ENCODE measurements at places on chromosomes 5 and 9.

DNA sequence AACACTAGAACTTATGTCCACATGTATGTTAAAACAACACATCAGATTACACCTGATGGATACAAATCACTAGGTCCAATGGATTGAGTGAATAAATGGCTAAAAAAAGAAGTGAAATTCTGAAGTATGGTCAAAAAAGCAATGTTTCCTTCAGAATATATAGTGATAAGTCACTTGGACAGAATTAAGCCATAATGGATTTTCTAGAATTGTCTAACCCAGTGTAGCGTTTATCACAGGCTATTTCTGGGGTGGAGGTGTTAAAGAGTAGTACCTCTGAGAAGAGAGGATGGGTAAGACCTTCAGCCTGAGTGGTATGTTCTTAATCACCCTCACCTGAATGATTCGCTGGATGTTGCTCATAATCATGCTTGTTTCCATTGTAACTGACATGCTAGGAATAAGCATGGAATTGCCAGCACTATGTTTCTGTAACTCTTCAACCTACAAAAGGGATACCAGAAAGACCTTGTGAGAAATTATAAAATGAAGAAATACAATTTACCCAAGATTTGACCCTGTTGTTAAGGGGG is 33.2 kb downstream of the SLC31A2 start:
- no peak for DNase-seq

DNA sequence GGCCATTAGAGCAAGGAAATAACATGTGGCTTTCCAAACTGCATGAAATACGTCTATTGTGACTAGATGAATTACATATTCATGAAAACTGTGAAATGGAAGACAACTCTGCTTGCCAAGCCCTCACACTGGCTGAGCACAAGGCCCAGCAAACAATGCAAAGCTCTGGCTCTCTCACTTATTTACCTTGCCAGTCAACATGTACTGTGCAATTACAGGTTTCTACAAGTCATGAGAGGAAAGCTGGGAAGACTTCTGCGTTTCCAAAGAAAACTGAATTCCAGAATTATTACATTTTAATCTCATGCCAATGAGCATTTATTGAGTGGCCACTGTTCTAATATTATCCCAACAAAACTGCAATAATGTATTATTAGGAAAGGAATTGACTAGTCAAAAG is 12.1 kb upstream of the C5orf63 start:
- DNase-seq: no peak

DNA sequence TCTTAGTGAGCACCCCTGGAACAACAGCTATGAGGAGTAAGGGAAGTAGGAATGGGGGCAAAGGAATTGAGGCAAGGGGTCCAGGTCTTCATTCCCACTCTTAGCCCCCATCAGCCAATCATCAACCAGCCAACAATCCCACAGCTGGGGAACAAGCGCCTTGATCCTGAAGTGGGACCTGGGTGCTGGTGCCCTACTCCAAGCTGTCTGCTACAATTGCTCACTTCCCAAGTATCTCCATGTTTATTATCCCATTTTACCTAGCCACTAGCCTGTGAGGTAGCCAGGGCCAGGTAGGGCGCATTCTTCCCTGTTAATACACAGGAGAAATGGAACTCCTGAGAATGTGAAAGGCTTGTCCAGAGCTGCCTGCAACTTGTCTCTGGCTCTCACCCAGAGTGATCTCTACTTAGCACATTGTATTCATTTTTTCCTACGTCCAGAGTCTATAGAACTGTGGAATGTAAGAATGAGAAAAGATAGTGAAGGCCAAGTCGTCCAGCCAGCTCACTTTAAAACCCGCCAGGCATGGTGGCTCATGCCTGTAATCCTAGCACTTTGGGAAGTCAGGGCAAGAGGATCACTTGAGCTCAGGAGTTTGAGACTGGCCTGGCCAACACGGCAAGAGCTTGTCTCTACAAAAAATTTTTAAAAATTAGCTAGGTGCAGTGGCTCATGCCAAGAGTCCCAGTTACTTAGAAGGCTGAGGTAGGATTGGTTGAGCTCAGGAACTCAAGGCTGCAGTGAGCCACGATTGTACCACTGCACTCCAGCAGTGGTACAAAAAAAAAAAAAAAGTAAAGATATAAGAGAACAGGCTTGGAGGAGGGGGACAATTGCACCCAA is 6.2 kb upstream of the DNAJC18 start:
- no peak for DNase-seq

DNA sequence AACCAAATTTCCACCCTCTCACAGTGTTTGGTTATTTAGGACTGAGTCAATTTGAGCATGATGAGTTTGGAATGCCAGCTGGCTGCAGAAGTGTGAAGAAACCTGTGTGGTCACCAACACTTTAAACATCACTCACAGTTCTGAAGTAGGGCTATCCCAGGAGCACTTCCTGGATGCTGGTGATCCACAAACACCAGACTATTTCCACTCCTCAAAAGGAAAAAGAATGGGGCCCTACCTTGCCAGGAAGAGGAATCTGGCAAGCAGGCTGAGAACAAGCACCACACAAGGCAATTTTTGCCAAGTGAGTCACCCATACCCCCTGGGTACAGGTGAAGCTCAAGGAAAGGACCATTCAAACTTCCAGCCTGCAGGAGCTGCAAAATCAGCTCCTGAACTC is 294.2 kb upstream of the PTGER4 start:
- DNase-seq: no peak

DNA sequence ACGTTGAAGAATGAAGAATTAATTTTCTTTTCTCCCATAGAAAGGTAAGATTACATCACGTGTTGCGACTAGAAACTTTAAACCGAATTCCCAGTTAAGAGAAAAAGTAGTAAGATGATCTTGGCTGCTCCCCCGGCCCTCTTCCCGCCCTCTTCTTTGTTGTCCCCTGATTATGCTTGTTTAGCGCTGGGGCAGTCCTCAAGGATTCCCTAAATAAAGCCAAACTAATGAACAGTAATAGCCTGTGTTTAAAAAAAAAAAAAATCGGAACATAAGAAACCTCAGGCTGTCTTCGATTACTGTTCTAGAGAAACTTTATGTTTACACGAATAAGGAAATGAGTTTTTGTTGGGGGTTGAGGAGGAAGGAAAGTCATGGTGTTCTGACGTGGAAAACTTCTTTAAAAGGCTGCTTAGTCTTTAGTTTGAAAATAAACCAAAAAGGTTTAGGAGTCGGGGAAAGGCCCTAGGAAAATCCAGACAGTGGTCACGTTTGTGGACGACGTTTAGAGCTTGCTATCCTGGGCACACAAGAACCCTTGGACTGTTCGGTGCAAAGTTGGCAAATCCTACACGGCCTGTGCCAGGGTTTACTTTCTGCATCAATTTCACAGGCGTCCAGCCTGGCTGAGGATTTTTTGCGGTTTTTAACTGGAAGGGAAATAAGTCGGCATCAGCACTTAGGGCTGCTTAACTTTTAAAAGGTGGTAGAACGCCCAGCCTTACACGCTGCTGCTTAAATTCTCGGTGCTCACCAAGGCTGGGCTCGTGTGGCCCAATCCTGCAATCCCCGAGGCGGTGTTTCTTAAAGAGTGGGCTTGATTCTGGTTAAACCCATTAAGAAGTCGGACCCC is 1.1 kb upstream of the MAT2B start:
- peak; percentile 39 for DNase-seq

GRCh38 chr9:136762221-136762691 is 2.1 kb downstream of the LCN15 start:
- DNase-seq: no peak

All from activated naive CD8-positive, alpha-beta T cell treated with anti-CD3 and anti-CD28 coated beads, Interleukin-2, amount 50 U/mL, for 24 hours (primary cell).